Fibroblast of the aortic adventitia (primary cell): ENCODE measurements at places on chromosomes 6 and 20. TPM values are rescaled to one million over a fixed set of nuclear protein-coding genes. Genes with fewer than 3 reads are reported as not detected.

GRCh38 chr6:141140905-141141304 lies 991.8 kb upstream of the GJE1 start:
- DNase-seq, result no peak

GRCh38 chr6:143293523-143293922 lies 157.0 kb downstream of the ADAT2 start:
- DNase-seq, result no peak

DNA sequence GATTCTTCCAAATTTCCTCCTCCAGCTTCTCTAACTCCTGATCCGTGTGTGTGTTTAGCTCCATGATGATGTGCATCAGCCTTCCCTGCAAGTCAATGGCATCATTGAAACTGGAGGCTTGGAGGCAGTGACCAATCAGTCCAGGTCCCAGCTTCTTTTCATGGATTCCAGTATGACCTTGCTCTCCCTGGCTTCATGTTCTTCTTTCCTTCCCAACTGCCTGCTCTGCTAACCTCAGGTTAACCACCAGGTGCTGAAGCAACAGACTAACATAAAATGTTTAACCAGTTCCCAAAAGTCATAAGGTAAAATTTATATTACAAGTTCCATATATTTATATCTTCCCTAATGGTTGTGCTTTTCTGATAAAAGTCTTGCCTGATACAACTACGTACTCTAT lies 512.8 kb upstream of the EPHA7 start:
- no peak for DNase-seq

DNA sequence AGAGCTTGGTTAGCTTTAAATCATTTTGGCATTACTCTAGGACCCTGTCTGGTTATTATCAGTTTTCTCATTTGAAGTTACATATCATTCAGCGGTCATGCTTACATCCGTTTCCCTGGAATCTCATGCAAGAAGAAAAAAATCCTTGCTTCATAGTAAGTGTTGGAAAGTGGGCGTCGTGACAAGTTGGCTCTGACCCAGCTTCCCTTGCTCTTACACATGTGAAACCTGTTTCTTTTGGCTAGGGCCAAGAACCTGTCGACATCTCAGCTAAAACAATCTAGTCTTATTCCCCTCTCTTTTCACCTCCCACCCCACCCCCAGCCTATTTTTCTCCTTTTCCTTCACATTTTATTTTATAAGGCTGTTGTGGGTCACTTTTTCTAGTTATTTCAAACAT lies 45.5 kb downstream of the ANKS1A start:
- DNase-seq, result peak; percentile 90

SIGLEC1 gene
- total RNA-seq, result 0.08 TPM in 1 of 2 replicates, not detected in the other

DNA sequence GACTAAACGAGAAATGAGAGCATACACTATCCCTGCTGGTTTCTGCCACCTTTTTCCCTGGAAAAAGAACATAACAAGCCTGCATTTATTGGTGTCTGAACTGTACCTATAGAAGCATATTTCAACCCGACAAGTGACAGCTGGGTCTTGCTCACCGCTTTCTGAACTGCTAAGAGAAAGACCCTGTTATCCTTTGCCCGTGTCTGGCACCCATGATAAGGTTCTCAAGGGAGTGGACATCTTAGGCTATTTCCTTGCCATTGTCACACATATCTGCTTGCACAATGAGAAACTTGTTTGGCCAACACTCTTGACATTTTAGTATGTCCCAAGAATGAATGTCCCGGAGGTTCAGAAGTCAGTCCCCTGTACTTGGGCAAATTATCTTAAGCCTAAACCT lies 19.3 kb downstream of the RIPOR2 start:
- no peak for DNase-seq

DNA sequence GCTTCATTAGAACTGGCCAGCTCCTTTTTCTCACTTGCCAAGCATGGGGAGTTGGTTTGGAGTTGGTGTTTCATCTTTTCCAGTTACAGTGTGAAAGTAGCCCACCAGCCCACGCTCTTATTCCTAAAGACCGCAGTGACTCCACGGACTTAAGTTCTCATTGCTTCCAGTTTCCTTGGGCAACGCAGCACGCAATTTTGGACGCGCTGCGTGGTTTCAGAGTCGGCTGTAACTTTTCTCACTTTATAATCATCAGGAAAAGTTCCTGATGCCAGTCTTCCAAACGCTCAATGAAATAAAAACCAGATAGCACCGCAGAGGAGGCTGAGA lies 381 bp upstream of the PEX7 start:
- no peak for DNase-seq

PRRC2A gene
- 24.0 and 68.0 TPM in 2 replicates for total RNA-seq

DNA sequence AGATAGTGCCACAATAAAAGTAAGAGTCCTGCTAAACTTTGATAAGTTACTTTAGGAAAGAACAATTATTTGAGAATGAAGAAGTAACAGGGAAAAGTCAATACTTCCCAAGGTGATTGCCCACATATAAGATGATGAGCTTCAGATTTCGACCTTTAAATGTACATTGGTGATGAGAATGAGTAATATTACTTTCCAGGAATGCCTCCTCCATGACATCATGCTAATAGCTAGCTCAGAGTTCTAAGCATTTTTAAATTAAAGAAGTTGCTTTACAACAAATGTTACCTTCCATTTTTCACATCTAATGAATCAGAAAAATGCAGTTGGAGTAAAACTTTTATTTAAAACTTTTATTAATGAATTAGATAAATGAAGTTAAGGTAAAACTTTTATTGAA lies 22.5 kb upstream of the OPN5 start:
- no peak for DNase-seq

GRCh38 chr6:135145063-135145800 lies 35.9 kb upstream of the MYB start:
- peak; percentile 53 for DNase-seq

GRCh38 chr6:56406276-56407269 lies 159.2 kb upstream of the COL21A1 start:
- no peak for DNase-seq

- DNase-seq, result no peak
These were observed 26.2 kb upstream of the OPRM1 start for GRCh38 chr6:154012852-154013251.

SLC25A27 gene
- 6.2 and 27.3 TPM in 2 replicates for total RNA-seq

DNA sequence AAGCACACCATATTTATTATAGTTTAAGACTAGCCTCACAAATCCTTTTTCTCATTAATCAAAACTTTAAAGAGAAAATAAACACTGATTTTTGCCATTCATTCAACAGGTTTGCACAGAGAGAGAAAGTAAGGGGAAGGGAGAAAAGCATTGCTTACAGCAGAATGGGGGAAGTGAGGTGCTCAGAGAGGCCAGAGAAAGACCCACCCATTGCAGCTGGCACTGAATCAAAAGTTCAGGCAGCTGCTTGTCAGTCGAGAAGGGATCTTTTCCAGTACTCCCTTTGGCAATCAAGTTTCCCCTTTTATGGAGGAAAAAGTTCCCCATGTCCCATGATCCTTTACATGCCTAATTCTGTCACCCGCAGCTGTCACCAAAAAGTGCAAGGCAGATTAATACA lies 8.0 kb upstream of the CRISP2 start:
- no peak for DNase-seq

DNA sequence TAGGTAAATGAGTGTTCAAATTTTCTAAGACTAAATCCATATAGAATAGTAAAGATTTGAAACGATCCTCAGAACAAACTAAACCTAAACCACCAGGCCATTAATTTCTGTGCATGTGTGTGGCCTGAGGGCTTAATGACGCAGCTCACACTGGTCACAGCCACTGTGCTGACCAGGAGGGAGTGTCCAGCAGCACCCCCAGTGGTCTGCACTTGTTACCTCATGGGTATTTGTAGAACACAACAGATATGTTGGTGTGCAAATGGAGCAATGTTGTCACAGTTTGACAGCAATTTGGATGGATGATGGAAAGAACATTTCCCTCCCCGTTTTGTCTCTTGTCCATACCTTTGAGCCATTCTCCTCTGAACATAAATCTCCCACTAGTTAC lies 122.4 kb upstream of the EXOC2 start:
- no peak for DNase-seq

MACROD2 gene
- total RNA-seq, result 1.3 and 16.4 TPM in 2 replicates

DNA sequence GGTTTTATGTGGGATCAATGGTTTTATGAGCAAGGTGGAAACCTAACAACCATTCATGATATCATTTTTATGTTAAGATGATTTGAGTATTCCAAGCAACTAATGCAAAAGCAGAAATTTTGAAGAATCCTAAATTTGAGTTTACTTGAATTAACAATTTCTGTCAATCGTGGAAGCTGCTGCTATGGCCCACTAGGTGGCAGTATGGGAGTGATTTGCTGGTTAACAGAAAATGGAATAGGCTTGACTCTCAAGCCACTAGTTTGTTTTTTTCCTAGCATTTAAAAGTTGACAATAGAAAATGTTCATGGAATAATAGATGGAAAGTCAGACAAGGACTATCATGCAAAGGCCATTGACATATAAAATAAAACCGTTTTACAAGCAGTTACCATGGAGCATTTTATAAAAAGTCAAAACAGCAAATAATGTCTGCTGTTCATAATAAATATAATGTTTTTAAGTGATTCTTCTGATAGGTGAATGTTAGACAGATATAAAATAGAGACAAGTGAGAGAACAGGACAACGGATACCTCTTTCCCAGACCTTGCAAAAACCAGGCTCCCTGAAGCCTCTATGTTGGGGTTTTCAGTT lies 43.0 kb upstream of the TMEM200A start:
- DNase-seq, result peak; percentile 91

C6orf132 gene
- 0.63 and 1.4 TPM in 2 replicates for total RNA-seq

DNA sequence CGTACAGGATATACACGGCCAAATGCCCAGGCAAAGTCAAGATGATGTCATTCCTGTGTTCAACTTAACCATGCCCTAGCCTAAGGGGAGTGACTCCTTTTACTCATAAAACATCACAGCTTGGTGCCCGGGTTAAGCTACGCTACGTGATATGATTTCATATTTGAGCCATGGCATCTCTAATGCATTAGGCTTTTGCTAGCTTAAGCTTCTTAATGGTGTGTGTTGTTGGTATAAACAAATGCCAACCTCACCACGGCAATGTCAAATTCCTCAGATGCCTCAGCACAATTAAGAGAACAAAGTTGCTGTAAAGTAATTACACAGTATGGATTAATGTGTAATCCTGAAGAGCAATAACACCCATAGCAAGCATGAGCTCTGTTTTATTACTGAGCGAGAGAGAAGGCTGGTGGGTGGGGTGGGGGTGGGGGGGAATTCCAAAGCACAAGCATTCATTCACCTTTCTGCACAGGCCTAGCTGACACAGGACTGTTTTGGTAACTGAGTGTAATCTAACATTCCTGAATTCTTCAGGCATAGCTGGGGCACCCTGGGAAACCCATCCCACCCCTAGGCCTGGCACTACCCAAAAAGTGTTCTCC lies 44.7 kb upstream of the CNKSR3 start:
- DNase-seq, result no peak

DNA sequence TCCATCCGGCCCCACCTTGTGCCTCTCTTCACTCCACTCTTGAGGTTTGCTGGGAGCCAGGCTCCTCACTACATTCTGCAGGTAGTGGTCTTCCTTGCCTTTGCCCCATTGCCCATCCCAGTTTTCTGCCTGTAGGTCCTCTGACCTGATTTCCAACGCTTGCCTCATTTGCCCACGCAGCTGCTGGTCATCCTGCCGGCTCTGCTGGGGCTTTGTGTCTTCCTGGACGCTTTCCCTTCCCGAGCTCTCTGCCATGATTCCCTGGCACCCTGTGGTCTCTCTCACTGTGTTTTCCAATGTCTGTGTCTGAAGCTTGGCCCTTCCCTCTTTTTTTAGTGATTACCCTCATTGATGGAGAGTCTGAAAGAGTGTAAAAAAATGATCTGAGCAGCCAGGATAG lies 451.6 kb downstream of the UTRN start:
- no peak for DNase-seq

DNA sequence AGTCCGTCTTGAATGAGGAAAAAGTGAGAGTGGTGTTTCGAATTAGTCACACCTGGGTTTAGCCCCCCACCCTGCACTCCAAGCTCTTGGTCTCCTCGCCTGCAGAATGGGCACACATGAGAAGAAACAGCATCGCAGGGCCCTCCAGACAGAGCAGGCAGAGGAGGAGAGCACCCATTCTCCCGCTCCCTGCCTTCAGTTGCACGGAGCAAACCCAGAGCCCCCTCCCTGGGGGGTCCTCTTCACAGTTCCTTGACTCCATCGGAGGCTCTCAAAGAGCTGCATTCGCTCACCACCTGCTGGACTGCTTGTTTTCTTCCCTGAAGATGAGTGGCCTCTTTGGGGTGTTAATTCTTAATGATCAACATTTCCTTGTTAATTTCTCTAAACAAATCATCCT lies 5.1 kb downstream of the CST7 start:
- DNase-seq, result no peak

DNA sequence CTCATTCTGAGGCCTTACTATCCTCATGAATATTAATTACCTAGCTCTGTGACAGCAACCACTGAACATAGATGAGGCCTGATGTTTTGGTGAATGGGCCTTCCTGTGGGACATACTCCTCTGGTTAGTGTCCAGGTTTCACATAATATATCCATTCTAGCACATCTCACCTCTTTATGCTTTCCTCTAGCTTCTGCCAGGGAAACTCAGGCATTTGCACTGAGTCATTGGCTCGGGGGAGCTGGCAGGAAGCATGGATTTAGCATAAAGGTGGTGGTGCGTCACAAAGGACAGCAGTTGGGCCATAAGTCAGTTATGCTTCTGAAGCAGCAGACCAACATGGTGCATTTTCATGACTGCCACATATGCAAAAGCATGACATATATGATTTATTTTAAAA lies 37.5 kb upstream of the TMEM170B start:
- DNase-seq, result peak; percentile 9
